ENCODE measurements at places on chromosomes 5 and 9. TPM values are rescaled to one million over a fixed set of nuclear protein-coding genes. Genes with fewer than 3 reads are reported as not detected.

DNA sequence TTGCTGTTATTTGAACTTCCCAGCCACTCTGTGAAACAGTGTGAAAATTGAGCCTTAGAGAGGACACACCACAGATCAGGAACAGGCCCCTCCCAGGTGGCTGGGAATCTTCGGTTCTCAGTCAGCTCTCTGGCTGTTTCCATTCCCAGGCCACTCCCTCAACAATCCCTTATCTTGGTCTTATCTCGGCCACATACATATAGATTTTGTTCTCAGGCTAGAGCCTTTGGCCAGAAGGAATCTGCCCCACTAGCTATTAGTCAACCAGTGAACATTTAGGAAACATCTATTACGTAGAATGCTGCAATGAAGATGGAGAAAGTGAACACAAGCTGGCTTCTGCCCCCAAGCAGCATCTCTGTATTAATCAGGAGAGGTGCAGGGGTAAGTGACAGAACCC lies 21.0 kb upstream of the WWC1 start:
- DNase-seq, result no peak

- DNase-seq, result no peak
Observed at GRCh38 chr5:157295247-157295646, 29.3 kb downstream of the CYFIP2 start.

DNA sequence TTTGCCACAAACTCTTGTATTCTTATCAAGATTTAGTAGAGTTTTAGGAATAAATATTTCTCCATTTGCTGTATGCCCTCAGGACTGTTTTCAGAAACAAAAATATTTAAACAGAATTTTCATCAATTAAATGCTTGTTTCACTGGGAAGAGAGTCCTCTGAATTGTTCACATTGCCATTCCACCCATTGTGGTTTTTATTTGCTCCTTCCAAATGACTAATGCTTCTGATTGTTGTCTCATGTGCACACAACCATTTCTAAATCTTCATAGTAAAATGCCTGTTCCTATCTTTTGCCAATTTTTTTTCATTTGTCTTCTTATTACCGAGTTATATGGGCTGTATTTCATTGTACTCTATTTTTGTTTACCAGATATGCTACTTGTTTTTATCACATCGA lies 10.6 kb downstream of the MARCOL start:
- DNase-seq, result no peak

- DNase-seq, result no peak
Observed at GRCh38 chr9:76358628-76359280, 35.5 kb downstream of the RFK start.

DNA sequence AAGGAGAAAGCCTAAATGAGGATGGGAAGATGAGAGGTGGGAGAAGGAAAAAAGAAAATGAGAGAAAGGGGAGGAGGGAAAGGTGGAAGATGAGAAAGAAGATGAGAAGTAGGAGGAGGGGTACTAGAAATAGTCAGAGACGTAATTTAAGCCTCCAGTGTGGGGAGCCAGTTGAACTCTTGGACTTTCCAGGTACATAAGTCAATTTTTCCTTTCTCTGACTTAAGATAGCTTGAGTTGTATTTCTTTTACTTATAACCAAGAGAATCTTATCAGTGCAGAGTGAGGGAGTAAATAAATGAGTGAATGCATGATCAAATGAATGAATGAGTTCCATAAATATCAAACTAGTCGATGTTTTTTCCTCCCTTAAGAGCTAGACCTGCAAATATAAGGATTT lies 21.5 kb upstream of the WHRN start:
- no peak for DNase-seq

The NLN gene
- total RNA-seq, result 15.1 TPM
